ENCODE measurements at places on chromosomes 1 and 21.

GRCh38 chr1:244896550-244896949 is 32.2 kb upstream of the HNRNPU start:
- peak; percentile 32 for DNase-seq

- DNase-seq, result no peak
These were observed 21.4 kb downstream of the COL6A1 start for GRCh38 chr21:46002841-46003574.

DNA sequence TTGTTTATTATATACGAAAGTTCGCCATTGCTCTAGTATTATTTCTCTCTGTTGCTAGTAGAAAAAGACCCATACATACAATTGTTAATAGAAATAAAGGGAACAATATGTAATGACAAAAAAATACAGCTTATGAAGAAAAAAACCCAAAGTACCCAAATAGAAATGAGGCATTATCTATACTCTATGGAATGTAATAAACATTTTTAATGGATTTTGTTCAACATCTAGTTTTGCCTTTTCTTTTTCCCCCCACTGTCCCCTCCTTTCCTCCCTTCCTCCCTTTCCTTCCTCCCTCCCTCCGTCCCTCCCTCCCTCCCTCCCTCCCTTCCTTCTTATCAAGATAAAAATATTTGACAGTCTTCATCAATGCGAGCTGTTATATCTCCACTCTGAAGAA is 81.5 kb upstream of the NEK7 start:
- DNase-seq, result no peak

- no peak for DNase-seq
These were observed 11.7 kb downstream of the PKN2 start for GRCh38 chr1:88695781-88696180.

DNA sequence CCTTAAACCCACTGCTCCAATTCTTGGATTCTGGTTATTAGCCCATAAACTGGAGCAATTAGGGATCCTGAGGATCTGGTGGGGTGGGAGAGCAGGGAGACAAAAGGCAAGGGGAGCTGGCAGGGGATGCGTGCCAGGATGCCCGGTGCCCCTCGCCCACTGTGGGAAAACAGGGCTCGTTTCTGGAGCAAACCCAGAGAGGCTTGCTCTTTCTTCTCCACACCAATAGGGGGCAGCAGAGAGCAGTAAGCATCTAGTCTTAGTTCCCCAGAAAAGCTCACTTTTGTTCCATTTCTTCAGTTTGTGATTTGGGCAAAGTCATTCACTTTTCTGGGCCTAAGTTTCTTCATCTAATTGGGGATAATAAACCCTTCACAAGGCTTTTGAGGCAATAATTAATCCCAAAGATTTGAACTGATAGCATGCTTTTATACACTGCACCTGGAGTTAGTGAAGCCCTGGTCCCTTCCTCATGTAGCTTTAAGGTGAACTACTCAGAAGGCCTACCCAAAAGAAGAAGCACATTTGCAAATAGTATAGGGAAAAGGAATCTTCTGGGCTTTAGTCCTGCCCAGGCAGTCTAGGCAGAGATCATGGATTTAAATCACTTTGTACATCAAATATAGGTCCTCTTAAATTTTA is 160.6 kb upstream of the USP24 start:
- peak; percentile 43 for DNase-seq

- no peak for DNase-seq
These were observed 8.2 kb downstream of the SPATA46 start for GRCh38 chr1:162368451-162368850.

DNA sequence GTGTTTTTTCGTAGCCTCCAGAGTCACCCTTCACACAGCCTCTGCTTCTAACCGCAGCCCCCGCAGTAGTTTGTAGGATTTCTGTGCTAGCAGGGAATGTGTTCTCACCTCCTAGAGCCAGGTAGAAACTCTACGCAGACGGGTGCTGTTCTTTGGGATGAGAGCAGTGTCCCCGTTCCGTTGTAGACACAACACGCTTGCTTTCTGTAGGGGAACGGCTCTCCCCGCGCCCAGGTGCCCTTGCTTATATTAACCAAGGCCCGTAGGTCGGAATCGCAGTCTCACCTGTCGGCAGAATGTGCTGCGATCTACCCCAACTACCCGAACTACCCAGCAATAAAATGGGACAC is 111.8 kb upstream of the NBPF11 start:
- no peak for DNase-seq

DNA sequence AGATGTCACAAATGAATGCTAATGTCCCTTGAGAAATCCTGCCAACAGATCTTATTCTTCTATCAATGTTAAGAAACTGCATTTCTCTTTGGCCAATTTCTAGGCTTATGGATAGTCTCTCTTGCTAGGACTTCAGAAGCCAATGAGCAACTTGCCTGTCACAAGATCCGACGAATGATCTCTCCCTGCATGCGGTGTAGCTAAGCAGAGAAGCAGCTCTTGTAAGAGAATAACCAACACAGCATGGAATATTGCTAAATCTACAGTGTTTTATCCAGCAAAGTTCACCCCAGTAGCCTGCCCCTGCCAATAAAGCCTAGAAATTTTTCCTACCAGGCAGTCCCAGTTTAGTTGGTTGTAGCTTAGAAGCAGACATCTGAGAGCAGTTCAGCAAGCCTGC is 2.1 kb upstream of the SLC44A5 start:
- no peak for DNase-seq

DNA sequence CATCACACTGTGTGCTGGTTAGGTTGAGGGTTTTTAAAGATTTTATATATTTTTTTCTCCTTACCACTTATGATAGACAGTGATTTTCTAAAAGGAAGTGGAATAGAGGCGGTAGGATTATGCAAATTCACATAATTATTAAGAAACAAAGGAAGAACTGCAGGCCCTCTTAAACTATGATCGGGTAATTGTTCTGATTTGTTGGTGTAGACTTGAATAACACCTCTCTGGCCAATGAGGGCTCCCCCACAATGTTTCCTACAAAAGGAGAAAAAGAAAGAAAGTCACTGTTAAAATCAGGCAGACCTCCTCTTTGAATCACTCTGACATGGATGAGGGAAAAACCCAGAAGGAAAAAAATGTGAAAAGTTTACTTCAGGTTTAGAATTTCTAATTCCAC is 241.6 kb downstream of the RPS6KC1 start:
- DNase-seq, result no peak

DNA sequence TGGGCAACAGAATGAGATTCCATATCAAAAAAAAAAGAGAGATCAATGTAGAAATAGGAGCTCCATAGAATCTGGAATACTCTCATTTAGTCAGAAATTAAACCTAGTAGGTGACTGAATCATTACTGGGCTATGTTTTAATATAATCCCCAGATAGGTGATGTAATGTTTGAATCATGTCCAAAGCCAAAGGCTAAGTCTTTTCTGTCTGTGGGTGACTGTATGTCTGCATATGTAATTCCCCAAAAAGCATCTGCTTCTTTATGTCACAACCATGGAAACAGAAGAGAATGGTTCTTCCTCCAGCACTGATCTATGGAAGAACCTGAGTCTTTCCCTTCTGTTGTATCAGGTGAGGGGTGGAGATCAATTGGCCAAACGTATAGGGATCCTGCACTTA is 5.8 kb downstream of the LAMC2 start:
- DNase-seq, result no peak

- DNase-seq, result no peak
These were observed 149.0 kb downstream of the PEX14 start for GRCh38 chr1:10623686-10624145.

GRCh38 chr1:89512996-89513720 is 11.5 kb upstream of the LRRC8B start:
- no peak for DNase-seq

DNA sequence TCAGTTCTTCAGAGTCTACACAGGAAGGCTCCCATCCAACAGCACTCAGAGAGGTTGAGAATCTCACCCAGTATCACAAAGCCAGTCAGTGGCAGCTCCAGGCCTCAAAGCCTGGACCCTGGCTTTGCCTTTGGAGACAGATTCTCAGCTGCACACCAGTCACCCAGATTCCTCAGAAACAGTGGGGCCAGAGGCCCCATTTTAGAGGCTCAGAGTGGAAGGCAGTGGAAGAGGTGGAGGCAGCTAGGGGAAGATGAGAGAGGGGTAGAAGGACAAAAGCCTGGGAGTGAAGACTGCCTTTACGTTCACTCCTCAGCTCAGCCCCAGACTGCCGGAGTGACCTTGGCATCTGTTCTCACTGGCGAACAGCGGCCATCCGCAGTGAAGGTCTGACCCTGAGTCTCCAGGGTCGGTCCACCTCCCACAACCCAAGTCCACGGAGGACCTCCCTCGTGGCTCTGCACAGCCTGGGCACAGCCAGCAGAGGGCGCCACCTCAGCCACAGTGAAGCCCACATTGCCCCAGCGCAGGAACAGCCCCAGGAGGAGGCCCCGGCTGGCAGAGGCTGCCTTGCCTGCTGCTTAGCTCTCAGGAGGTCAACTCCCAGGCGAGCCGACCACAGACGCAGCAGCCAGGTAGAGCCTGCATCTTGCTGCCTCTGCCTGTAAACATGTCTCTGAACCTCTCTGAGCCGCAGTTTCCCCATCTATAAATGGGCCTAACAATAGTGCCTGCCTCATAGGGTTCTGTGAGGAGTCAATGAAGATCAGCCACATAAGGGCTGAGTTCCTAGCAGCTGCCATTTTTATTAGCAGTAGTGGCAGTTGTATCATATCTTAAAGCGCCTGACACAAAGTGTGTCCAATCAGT is 5.9 kb upstream of the FNDC5 start:
- peak; percentile 92 for DNase-seq

DNA sequence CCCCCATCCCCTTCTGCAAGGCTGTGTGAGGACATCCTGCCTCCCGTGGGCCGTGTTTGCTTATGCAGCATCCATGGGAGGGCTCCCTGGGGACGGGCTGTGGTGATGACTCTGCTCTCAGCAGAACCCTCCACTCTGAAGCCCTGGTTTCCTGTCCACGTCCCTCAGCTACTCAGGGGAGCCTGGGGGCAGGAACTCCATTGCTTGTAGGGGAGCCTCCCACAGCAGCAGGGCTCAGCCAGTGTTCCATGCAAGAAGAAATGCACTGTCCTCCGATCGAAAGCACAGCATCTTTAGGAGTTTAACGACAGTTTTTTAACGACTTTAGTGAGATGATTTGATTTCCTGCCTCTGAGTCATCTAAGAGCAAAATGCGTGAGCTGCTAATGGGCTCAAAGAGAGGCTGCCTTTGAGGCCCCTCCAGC is 8.3 kb upstream of the KCNAB2 start:
- no peak for DNase-seq

GRCh38 chr1:37477198-37477931 is 3.0 kb downstream of the ZC3H12A start:
- DNase-seq, result no peak

DNA sequence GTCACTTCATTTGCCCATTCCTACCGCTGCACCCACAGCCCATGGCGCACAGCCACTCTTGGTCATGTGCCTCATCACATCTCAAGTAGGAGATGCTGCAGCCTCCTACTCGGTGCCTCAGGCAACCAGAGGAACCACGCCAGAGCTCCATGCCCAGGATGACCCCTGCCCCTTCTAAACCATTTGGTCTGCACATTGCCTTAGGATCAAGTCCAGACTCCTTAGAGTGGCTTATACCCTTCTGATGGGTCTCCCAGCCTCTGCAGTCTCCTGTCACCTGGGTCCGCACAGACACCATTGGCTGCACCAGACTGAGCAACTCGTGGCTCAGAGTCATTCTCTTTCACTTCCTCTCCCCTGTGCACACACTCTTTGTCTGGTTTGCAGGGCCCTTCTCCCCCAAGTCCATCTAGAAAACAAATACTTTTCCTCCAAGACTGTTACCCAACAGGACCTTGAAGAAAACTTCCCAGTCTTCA is 2.2 kb upstream of the ADORA3 start:
- DNase-seq, result no peak

DNA sequence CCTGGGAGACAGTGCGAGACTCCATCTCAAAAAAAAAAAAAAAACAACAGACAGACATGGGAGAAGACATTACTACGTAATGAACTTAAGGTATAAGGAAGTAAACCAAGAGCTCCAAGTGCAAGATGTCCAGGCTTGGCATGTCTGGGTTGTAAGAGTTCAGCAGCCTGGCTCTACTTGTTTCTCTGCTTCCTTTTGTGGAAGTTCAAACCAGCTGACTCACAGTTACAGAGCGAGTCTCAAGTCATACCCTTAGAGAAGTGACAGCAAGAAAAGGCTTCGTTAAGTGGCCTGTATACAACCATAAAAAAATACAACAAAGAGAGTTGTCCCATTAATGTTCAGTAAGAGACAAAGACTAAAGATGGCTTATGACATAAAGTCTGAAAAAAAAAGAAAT is 1.3 kb downstream of the RIT1 start:
- DNase-seq, result no peak

Data from HuH-7 (cell line).